Transverse colon (tissue), 4 donors: ENCODE measurements at places on chromosomes 5 and 9. TPM values are rescaled to one million over a fixed set of nuclear protein-coding genes. Genes with fewer than 3 reads are reported as not detected.

SREK1IP1 gene
- 14.1 TPM for total RNA-seq

MAN2A1 gene
- total RNA-seq = 51.6 TPM

FGFR4 gene
- 86.2 TPM for total RNA-seq

PRUNE2 gene
- total RNA-seq = 105 TPM

MAMDC2 gene
- total RNA-seq = 34.8 TPM

ASS1 gene
- 324 TPM for total RNA-seq

S1PR3 gene
- 10.9 TPM for total RNA-seq

WDR38 gene
- total RNA-seq = not detected

PCDHGA12 gene
- 1.6 TPM for total RNA-seq

BRD8 gene
- total RNA-seq = 31.0 TPM

TXNDC8 gene
- not detected for total RNA-seq

- H3K27ac ChIP-seq = no peak overlapping the region
- no peaks in the 10 kb centered on the region for H3K36me3 ChIP-seq
- DNase-seq = no peak
- no peak overlapping the region for H3K4me3 ChIP-seq
- H3K4me1 ChIP-seq = no peaks in the 10 kb centered on the region
These were observed 73.4 kb upstream of the ATG10 start for GRCh38 chr5:81898403-81898802.

DNA sequence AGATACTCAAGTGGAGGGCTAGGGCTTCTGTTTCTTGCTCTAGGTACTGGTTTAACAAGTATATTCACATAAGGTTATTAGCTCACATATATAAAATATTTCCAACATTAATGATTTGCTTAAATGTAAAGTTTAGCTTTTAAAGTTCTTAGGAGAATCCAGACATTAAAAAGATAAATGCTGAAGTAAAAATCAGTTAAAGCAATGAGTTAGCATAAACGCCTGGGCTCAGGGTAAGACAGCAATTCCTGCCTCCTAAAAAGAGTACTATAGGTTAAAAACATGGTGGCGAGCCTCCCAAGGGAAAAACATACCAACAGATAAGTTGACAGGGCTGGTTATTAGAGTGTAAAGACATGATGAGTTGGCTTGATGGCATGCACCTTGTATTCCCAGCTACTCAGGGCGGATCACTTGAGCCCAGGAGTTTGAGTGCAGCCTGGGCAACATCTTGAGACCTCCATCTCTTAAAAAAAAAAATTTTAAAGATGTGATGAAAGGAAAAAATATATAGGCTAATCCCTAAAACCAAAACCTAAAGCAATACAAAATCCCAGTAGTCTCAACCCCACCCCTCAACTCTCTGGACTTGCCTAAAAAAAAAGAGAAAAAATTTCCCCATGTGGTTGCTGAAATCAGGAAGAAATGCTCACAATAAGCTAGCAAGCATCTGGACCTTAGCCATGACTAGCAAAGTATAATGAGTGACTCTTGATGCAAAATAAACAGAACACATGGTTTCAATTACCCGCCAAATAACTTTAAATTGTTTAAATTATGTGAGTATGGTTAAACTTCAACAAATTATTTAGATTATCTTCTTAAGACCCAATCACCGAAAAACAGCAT is 3.6 kb downstream of the GOLPH3 start:
- no peak for DNase-seq
- H3K27me3 ChIP-seq = no peaks in the 10 kb centered on the region
- peaks cover 48% of the 10 kb centered on the region for H3K4me1 ChIP-seq

DNA sequence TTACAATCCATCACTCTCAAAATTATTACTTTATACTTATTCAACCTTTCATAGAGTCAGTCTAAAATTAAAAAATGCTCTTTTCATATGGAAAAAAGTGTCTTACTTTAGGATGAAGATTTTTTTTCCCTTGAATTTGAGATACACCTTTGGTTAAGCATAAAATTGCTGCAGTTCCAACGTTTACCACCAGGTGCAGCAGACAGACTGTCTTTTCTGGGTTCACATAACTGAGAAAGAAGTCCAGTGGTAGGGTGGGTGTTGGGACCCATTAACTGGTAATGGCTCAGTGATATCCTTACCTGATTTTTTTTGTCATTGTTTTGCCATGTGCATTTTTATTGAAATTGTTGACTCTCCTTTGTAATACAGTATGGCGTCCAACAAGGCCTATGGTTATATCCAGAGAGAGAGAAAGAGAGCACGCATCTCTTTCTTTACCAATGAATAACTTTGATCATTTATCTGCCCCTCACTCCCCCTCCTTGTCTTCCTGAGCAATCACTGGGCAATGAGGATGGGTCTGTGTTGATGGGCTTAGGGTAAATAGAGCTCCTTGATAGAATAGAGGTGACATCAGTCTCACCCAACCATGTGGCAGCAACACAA is 98.4 kb downstream of the FBXL7 start:
- no peak for DNase-seq
- H3K27me3 ChIP-seq = no peaks in the 10 kb centered on the region
- H3K36me3 ChIP-seq = no peaks in the 10 kb centered on the region
- H3K27ac ChIP-seq = no peak overlapping the region

GRCh38 chr9:7802666-7803065 is 3.1 kb upstream of the DMAC1 start:
- no peak overlapping the region for H3K4me3 ChIP-seq
- H3K36me3 ChIP-seq = no peaks in the 10 kb centered on the region
- DNase-seq = no peak
- peaks cover 13% of the 10 kb centered on the region for H3K4me1 ChIP-seq
- no peak overlapping the region for H3K27ac ChIP-seq

DNA sequence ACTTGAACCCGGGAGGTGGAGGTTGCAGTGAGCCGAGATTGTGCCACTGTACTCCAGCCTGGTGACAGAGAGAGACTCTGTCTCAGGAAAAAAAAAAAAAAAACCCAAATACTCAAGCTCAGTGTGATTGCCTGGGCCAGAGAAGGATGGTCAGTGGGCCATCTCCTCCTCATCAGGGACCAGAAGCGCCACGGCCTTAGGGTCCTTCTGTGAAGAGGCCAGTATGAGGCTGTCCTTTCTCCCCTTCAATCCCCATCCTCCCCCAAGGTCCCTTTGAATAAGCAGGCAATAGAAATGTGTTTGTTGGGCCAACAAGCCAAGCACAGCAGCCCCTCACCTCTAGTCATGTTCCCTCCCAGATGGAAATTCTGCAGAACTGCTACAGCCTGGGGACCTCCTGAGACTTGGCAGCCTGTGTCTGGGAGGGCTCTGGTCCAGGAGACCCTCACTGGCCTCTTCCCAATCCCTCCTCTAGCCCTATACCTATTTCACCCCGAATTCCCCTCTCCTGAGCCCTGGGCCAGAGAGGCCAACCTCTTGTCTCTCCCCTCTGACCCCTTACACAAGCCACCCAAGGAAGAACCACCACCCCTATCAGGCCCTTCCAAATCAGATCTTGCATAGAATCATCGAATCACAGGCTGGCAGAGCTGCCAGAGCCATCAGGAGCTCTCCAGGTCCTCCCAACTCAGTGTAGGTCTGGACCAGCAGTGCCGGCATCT is 1.0 kb downstream of the CSF1R start:
- no peak overlapping the region for H3K27ac ChIP-seq
- peak overlapping the region; percentile 1 for H3K4me3 ChIP-seq
- DNase-seq = no peak
- no peaks in the 10 kb centered on the region for H3K36me3 ChIP-seq
- no peaks in the 10 kb centered on the region for H3K27me3 ChIP-seq

GRCh38 chr5:77852514-77853352 is 76.6 kb upstream of the TBCA start:
- DNase-seq = peak; percentile 39
- peaks cover 16% of the 10 kb centered on the region for H3K4me1 ChIP-seq
- peak overlapping the region; percentile 8 for H3K27ac ChIP-seq

- no peaks in the 10 kb centered on the region for H3K27me3 ChIP-seq
- DNase-seq = peak; percentile 35
- no peaks in the 10 kb centered on the region for H3K36me3 ChIP-seq
- H3K4me1 ChIP-seq = peaks cover 37% of the 10 kb centered on the region
- H3K4me3 ChIP-seq = no peak overlapping the region
- H3K27ac ChIP-seq = peak overlapping the region; percentile 56
These were observed 62.5 kb upstream of the ITGA1 start for GRCh38 chr5:52725065-52725746.

GRCh38 chr9:34332076-34332964 is 3.0 kb downstream of the NUDT2 start:
- no peak overlapping the region for H3K4me3 ChIP-seq
- no peak overlapping the region for H3K27ac ChIP-seq
- H3K27me3 ChIP-seq = no peaks in the 10 kb centered on the region
- no peaks in the 10 kb centered on the region for H3K36me3 ChIP-seq
- no peak for DNase-seq
- peaks cover 13% of the 10 kb centered on the region for H3K4me1 ChIP-seq

GRCh38 chr9:126081746-126082145 is 244.9 kb upstream of the MVB12B start:
- H3K4me3 ChIP-seq = no peak overlapping the region
- no peaks in the 10 kb centered on the region for H3K4me1 ChIP-seq
- H3K36me3 ChIP-seq = no peaks in the 10 kb centered on the region
- no peaks in the 10 kb centered on the region for H3K27me3 ChIP-seq
- no peak for DNase-seq

DNA sequence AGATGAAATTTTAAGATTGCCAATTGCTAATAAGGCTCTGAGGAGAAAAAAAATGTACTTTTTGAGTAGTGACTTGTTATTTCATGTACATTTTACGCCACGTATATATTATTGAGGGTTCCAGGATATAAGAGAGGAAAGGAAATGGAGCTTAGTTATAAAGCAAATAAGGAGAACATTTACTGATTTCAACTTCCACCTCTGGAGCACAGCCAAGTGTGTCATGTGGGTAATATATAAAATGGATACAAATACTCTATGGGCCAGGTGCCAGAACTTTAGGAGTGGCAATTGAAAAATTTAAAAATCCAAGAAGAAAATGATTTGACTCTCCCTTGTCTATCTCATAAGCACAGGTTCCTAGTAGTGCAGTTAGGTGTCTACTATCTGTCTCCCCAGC is 45.0 kb upstream of the VLDLR start:
- H3K4me1 ChIP-seq = no peaks in the 10 kb centered on the region
- no peaks in the 10 kb centered on the region for H3K36me3 ChIP-seq
- H3K4me3 ChIP-seq = no peak overlapping the region
- peak; percentile 68 for DNase-seq
- H3K27ac ChIP-seq = no peak overlapping the region
- no peaks in the 10 kb centered on the region for H3K27me3 ChIP-seq

DNA sequence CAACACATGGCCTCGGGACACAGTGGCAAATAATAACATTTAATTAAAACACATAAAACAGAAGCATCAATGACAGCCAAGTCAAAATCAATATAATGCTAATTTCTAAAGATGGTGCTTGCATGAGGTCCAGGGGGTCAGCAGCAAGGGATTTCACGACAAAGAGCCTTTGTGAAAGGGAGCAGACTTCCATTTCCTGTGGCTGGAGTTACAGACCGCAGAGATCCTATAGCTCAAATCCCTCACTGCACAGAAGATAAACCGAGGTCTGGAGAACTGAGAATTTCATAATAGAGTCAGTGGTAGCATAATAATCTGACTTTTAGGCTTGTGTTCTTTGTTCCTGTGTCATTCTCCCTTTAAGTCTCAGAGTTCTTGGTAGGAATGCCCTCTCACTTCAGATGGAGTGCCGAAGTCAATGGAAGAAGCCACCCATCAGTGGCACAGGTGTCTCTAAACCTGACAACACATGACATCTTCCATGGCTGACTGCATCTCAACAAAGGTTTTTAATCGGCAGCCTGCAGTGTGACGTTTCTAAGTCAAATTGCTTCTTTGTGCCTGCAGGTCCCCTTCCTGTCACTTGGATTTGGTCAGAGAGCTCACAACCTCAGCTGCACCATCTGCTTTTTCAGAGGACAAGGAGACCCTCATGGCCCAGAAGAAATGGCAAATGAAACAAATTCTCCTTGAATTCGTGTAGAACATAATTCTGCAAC is 67.4 kb downstream of the CARTPT start:
- no peaks in the 10 kb centered on the region for H3K36me3 ChIP-seq
- no peak for DNase-seq
- no peak overlapping the region for H3K4me3 ChIP-seq

DNA sequence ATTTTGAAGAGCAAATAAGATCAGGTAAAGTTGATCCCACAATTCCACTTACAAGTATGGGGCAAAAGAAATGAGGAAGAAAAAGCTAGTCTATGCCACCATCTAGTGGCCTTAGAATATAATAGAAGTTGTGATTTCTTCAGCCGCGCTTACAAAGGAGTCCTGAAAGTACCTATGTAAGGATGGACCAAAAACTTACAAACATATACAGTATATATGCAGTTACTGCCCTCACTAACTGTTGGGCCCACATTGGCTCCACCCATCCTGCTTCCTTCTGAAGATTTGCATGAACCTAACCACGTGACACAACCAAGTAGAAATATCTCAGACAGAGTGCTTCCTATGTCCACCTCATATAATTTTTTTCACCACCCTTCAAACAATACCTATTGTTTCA is 11.7 kb upstream of the OR13D1 start:
- no peak overlapping the region for H3K27ac ChIP-seq
- DNase-seq = no peak
- H3K4me1 ChIP-seq = no peaks in the 10 kb centered on the region
- no peaks in the 10 kb centered on the region for H3K36me3 ChIP-seq
- H3K4me3 ChIP-seq = no peak overlapping the region

DNA sequence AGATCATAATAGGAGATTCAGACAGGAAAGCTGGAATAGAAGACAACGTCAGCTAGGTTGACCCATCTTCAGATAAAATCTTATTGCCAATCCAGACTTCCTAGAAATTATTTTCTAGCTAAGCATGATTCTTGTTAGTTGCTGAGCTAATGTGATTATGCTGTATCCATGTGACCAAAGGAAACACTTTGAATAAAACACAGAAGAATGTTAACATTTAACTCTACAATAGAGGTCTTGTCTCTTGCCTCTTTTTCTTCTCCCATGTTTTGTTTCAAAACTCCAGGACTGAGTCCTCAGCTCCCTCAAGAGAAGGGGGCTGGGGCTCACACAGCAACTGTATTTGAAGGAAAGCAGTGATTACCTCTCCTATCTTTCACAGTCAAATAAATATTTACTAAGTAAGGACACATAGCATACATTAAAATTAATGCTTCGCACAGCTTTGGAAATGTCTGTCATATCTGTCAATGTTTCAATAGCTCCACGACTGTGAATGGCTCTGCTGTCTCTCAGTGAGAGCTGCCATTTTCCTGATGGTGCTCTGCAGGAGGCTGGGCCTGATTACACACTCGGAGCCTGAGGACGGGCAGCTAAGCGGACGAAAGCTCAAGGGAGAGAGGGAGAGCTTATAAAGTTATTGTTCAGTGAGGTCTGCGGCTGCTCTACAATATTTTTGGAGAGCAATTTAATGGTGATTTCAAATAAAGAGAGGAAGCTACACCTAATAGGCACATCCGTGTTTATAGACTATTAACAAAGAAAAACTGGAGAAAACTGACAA is 64.8 kb upstream of the ZNF462 start:
- no peak overlapping the region for H3K4me3 ChIP-seq
- H3K36me3 ChIP-seq = no peaks in the 10 kb centered on the region
- H3K27me3 ChIP-seq = no peaks in the 10 kb centered on the region
